Esophagus squamous epithelium (tissue), 5 donors: ENCODE measurements at places on chromosomes 13 and 19. TPM values are rescaled to one million over a fixed set of nuclear protein-coding genes. Genes with fewer than 3 reads are reported as not detected.

Gene PRTN3
- not detected for total RNA-seq

Gene AP1M2
- 54.4 TPM for total RNA-seq

Gene RPL18
- 2,767 TPM for total RNA-seq

DNA sequence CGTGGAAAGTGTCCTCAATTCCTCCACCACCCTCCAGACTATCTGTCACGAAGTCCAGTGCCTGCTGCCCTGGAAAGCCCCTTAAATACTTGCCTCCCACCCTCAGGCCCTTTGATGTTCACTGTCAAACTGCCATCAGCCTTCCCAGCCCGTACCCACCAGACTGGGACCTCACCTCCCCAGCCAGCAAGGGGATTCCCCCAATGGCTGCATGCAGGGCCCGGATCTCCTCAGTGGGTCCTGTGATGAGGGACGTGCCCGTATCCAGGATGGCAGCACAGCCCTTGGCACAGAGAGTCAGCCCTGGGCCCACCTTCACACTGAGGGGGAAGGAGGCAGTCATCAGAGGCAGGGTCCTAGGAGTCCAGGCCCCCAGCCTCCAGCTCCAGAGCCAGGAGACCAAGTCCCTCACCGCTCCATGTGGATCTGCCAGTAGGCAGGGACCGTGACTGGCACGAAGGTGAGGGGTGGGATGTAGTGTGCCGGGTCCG lies 6.1 kb downstream of the NAPSA start:
- DNase-seq, result no peak

DNA sequence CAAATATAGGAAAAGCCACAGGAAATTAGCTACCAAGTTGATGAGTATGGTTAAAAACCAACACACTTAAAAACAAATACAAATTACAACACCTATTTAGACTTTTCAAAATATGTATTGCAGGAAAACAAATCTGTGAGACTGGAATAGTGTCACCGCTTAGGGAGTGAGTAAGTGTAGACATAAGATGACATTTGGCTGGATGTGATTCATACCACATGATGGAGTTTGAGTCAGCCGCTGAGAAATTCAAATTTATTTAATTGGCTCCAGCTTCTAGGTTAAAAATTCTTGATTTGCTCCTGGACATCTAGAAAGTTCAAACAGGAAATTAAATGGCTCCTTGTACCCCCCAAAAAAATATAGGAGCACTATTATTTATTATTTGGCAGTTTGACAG lies 531.7 kb downstream of the SLITRK1 start:
- no peak for DNase-seq

- no peak for DNase-seq
These were observed 57.4 kb upstream of the RCBTB2 start for GRCh38 chr13:48590141-48590901.

- DNase-seq, result no peak
These were observed 12.9 kb downstream of the ZSWIM9 start for GRCh38 chr19:48183356-48183755.

GRCh38 chr13:81116461-81117282 lies 775.7 kb upstream of the SPRY2 start:
- no peak for DNase-seq

DNA sequence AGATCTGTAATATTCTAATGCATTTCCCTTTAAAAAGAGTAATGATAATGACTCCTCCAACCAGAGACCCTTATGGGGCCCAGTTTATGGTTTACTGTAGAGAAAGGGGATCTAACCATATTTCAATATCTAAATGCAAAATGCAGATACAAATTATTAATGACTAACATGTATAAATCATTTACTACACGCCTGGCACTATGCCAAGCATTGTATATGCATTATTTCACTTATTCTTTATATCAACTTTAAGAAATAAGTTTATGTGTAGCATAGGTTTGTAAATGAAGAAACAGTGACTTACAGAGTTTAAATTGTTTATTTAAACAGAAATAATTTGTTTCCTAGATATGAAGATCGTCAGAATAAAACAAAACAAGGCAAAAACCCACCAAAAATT lies 86.2 kb upstream of the SCEL start:
- no peak for DNase-seq

- DNase-seq, result no peak
These were observed 13.8 kb downstream of the TICAM1 start for GRCh38 chr19:4817467-4818277.

DNA sequence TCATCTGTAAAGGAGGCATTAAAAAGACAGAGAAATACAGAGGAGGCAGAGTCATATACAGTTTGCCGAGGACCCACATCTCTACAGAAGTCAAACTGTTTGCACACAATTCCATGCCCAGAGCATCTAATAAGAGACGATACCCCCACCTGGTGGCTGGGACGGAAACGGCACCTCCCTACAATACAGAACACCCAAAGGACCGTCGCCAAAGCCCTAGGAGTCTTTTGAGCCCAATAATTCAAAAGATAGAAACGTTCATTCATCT lies 703 bp upstream of the PLEKHG2 start:
- DNase-seq, result peak; percentile 70
